ENCODE measurements at places on chromosomes 3 and 15.

GRCh38 chr15:68816158-68816557 is 4.5 kb downstream of the ANP32A start:
- DNase-seq: no peak

GRCh38 chr15:66923438-66923881 is 141.9 kb upstream of the SMAD3 start:
- DNase-seq: no peak

DNA sequence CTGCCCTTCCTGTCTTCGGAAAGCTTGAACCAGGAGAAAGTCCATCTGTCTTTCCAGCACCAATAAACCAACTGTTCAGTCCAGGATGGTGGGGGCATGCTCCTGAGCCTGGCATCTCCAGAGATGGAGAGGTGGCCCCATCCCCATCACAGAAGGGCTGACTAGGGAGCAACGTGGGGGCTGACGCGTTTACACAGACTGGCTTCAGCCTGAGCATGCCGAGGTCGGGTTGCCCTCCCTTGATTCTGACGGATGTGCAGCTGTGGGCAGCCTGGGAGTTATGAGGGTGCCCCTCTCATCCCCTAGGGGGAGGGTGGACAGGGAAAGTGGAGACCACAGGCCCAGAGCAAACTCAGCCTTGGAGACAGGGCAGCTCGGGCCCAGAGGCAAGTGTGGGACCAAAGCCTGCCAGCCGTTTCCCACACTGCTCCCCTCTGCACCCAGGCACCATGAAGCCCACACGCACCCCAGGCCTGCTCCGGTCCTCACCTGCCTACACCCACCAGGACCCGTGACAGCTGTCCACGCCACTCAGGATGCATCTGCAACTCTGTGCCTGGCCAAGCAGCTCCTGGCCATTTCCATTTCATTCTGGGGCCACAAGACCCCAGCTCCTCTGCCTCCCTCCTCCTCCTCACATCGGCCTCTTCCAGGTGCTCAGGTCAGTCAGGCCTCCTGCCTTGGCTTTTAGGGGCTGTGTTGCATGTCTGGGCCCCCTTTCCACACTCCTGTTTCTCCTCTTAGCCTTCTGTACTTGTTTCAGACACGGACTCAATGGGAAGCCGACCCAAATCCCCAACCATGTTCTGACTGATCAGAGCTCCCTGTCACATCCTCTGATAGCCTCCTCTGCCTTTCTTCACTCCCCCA is 48.2 kb upstream of the SLC41A3 start:
- no peak for DNase-seq

- no peak for DNase-seq
These were observed 1.8 kb upstream of the TGFBR2 start for GRCh38 chr3:30604558-30604957.

DNA sequence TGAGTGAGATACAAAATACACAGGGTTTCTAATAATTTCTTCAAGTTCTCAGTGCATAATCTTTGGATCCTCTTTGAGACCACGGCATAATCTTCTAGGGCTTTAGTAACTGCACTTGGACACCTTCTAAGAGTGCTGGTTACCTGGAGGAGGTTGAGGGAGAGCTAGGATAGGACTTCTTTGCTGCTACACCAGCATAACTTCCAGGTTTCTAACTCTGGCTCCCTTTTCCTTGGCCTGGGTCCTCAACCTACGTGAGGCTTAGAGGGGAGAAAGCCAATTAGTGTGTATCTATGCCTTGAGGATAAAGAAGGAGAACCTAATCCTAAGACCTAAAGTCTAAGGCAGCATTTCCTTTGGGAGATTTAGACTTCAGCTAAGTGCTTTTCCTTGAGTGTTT is 184.8 kb downstream of the LSAMP start:
- no peak for DNase-seq

GRCh38 chr15:64282701-64283100 is 73.3 kb downstream of the CSNK1G1 start:
- DNase-seq: no peak

DNA sequence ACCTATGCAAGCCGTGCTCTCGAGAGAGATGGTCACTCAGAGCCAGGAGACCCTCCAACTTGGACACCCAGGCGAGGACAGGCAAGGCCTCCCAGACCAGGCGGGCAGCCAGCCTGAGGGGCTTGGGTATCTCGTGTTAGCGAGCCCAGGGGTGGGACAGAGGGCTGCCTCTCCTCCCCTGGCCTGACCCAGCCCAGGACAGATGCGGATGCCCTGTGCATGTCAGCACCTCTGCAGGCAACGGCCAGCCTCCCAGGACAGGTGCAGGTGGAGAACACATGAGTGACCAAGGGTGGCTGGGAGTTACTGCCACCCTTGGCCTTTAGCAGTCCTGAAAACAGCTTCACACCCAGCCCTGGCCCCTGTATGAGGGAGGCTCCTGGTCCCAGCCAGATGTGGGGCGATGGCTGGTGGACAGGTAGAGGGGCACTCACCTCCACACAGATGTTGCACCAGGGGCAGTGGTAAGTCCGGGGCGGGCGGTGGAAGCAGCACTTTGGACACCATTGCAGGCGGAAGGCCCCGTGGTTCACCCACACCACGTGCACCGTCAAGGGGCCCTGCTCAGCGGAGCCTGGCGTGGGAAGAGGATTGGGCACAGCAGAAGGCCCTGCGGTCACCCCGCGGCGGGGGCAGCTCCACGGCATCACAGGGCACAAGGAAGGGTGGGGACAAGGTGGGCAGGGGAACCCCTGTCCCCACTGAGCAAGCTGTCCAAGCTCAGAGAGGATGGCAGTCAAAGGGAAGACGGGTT is 2.1 kb downstream of the ZDHHC19 start:
- no peak for DNase-seq

- no peak for DNase-seq
These were observed 177.2 kb downstream of the SSR3 start for GRCh38 chr3:156377718-156378117.

- no peak for DNase-seq
These were observed 6.2 kb downstream of the ALDH1A3 start for GRCh38 chr15:100885811-100886210.

DNA sequence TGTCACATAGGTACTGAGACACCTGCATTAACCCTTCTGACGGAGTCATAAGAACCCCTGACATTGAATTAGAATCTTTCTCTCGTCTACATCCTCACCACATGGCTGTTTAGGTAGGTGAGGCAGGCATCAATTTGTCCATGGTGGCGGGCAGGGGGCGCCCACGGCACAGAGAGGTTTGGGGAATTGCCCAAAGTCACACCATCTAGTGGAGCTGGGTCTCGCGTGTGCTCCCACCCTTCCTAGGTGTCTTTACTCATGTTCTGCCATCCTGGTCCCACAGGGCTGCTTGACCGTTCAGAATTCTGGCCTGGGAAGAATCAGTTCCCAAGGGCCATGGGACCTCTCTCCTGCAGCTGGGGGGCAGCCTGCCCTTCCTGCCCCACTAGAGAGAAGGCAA is 14.7 kb upstream of the DLL4 start:
- DNase-seq: no peak

- DNase-seq: peak; percentile 51
These were observed 228.9 kb upstream of the FEZF2 start for GRCh38 chr3:62602129-62602770.

DNA sequence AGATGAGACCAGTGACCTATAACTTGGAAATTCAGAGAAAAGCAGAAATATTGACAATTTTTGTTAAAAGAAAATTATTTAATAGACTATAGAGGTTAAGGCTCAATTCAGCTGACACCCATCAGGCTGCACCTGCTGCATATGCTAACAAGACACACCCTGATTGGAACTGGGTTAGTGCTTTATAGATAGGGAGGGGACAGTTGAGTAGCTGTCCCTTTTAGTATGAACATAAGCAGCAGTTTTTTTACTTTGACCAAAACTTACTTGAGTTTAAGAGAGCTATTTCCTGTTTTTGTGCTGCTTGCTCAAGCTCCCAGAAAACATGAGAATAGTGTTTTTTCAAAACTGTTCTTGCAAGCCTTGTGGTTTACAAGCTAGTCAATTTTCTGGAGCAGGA is 292.6 kb downstream of the LRRC3B start:
- DNase-seq: no peak

- no peak for DNase-seq
These were observed 51.3 kb downstream of the GPD1L start for GRCh38 chr3:32157600-32158264.

- no peak for DNase-seq
These were observed 64.0 kb downstream of the PDE8A start for GRCh38 chr15:85045615-85046014.

DNA sequence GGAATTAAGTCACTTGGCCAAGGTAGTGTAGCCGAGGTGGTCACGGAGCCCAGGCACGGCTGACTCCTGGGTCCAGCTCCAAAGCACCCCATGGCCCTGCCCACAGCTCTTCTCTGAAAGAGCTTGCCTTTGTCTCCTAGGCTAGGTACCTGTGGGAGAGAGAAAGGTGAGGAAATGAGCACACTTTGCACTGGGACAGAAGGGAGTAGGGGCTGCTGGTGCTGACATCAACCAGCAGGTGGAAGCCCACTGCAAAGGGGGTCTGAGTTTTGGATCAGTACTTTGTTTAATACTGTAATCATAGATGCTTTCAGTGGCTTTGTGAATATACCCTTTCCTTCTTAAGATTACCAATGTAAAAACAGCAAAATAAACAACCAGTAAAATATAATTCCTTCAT is 128.3 kb upstream of the EIF1B start:
- no peak for DNase-seq

DNA sequence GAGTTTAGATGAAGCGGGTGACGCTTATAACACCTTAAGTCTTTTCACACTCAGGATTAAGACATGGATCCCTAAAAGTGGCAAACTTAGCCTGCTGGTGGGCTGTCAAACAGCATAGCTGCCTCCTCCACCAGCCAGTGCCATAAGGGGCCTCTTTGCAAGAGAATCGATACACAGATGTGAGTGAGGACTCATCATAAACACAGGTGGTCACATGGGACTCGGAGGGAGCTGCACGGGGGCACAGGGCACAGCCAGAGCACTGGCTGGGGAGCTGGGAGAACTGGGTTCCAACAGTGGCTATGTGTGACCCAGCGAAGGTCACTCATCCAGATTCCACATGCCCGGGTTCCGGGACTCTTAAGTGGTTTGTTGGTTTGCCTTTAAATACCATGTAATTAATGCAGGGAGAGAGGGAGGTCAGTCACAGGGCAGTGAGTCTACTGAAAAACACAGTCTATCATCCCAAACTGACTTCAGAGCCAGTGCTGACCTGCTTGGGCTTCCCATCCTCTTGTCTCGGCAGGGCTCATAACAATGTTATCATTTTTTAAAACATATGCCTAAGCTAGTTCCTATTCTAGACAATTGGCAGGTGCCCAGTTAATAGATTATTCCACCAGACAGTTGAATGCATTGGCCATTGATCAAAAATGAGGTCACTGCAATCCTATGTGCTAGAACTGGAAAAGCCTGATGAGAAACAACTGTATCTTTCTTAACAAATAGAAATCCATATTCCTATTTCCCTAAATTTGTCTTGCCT is 51.8 kb downstream of the SLC12A8 start:
- DNase-seq: no peak

- DNase-seq: no peak
These were observed 48.2 kb upstream of the ARPP19 start for GRCh38 chr15:52617026-52617425.

DNA sequence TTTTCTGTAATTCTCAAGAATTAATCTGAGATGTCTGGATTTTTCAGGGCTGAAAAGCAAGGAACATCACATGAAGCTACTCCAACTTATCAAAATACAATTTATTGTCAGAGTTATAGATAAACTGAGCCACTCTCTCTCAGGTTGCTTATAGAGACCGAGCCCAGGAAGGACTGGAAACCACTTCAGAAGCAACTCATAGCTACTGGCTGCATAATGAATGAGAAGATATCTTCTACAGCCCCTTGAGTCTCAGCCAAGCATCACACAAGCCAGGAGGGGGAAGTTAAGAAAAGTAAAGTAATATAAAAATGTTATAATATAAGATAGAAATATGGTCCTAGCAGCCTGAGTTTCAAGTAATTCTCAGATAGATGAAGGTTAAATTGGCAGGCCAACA is 186.0 kb downstream of the TNIK start:
- no peak for DNase-seq

DNA sequence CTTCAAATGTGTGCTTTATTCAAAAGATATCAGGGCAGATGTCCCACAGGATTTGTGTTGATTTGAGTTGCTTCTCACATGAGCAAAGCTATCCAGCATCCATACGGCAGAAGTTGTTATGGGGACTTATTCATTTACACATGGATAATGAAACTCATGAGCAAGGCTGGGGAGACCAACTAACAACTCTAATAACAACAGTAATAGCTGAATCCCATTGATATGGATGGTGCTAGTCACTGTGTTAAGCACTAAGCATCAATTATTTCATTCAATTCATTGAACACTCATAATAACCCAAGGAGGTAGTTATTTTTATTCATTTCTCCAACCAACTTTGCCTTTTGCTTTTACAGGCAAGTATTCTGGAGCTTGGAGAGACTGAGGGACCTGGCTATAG is 1094.2 kb upstream of the CFAP20DC start:
- no peak for DNase-seq

DNA sequence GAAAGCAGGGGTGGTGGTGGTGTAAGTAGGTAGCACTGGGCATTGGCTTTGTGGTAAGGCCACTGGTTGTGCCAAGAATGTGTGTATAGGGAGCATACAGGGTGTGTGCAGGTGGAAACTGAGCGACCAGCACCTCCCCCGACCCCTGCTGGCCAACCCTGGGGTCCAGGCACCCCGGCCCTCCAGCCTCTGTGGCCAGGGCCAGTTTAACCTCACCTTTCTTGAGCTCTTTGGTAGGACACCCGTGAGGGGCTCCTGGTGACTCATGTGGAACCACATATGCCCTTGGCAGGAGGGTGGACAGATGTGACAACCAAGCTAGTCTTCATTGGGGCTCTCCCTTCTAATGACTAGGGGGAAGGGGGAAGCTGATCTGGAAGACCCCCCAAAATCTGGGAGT is 19.5 kb downstream of the SHF start:
- no peak for DNase-seq

GRCh38 chr3:152155246-152156020 is 113.3 kb upstream of the MBNL1 start:
- DNase-seq: no peak

GRCh38 chr15:90219421-90220141 is 14.2 kb downstream of the CIB1 start:
- DNase-seq: peak; percentile 47

DNA sequence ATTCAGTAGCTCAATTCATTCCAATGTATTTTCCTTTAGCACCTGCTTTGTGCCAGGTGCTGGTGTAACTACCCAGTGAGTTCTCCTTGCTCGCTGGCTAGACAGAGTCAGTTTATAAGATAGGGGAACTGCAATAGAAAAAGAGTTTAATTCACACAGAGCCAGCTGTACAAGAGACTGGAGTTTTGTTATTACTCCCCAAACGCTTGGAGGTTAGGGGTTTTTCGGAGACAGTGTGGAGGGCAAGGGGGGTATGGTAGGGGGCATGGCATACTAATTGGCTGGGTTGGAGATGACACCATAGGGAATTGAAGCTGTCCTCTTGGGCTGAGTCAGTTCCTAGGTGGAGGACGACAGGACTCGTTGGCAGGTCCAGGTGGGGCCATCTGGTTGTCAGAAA is 5.4 kb upstream of the CFAP91 start:
- DNase-seq: no peak

GRCh38 chr3:140006331-140006730 is 71.3 kb downstream of the CLSTN2 start:
- no peak for DNase-seq

- DNase-seq: no peak
These were observed 2.2 kb upstream of the TRAK1 start for GRCh38 chr3:42088803-42089530.

GRCh38 chr15:35479423-35479822 is 66.5 kb downstream of the DPH6 start:
- no peak for DNase-seq

- DNase-seq: no peak
These were observed 8.9 kb upstream of the NSMCE3 start for GRCh38 chr15:29278436-29279105.
